ENCODE measurements at places on chromosomes 1 and 21. TPM values are rescaled to one million over a fixed set of nuclear protein-coding genes. Genes with fewer than 3 reads are reported as not detected.

MCL1 gene
- total RNA-seq: 307 TPM

DISP1 gene
- 2.0 TPM for total RNA-seq

PROK1 gene
- not detected for total RNA-seq

NUDT17 gene
- 3.9 TPM for total RNA-seq

WDR3 gene
- total RNA-seq: 32.2 TPM

KRTAP19-1 gene
- total RNA-seq: not detected

SPRR1A gene
- not detected for total RNA-seq

MAP3K21 gene
- 2.7 TPM for total RNA-seq

FCGR3A gene
- 0.59 TPM for total RNA-seq

SMG5 gene
- total RNA-seq: 80.4 TPM

MX2 gene
- total RNA-seq: 79.4 TPM

ADGRL4 gene
- total RNA-seq: not detected

MYBPH gene
- total RNA-seq: not detected

Data from activated naive CD4-positive, alpha-beta T cell treated with anti-CD3 and anti-CD28 coated beads, Interleukin-2, amount 50 U/mL, for 72 hours (primary cell).